LHCN-M2 (cell line): ENCODE measurements at places on chromosomes 13 and 19. TPM values are rescaled to one million over a fixed set of nuclear protein-coding genes. Genes with fewer than 3 reads are reported as not detected.

Gene VRK3
- total RNA-seq: 12.9 and 20.5 TPM in 2 replicates

Gene IGFL1
- not detected in 2 replicates for total RNA-seq

Gene CD22
- 1.0 and 2.2 TPM in 2 replicates for total RNA-seq

Gene XRCC1
- total RNA-seq: 46.6 and 46.8 TPM in 2 replicates
